ENCODE measurements at places on chromosomes 7 and 10.

- DNase-seq, result no peak
Measured at GRCh38 chr7:149680331-149681025, 92.9 kb downstream of the ZNF467 start.

- no peak for DNase-seq
Measured at GRCh38 chr10:49398000-49398861, 2.3 kb upstream of the DRGX start.

DNA sequence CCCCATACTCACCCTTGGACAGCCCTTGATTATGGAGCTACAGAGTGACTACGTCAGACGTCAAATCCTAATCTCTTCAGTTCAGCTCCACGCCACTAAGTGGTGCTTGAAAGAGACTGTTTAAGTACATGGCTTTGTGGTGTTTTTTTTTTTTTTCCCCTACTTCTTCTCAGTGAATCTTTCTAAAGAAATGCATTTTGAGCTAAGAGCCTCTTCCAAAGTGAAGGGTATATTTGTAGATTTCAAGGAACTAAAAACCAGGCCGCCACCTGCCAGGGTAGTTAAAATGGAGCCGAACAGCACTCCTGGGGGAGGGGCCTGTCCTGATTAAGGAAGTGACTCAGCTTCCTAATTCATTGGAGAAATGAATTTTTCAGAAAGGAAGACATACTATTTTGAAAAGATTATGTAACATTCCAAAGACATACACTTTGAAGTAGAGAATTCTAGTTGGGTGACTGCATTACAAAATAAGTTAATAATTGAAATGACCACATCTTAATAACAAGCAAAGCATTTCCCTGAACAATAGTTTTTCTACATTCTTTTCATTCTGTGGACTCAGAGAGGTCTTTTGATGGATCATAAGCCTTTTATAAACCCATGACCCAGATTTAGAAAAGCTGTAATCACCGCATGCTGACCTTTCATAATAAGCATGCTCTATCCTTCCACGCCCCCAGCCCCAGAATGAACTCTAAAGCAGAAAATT is 20.6 kb upstream of the VPS41 start:
- no peak for DNase-seq

GRCh38 chr10:61617586-61617985 is 45.1 kb upstream of the CABCOCO1 start:
- no peak for DNase-seq

GRCh38 chr7:79923953-79924352 is 210.7 kb upstream of the GNAI1 start:
- DNase-seq, result no peak

- DNase-seq, result no peak
Measured at GRCh38 chr10:45440511-45441062, 66.6 kb downstream of the ALOX5 start.
